Uterus (tissue), 4 donors: ENCODE measurements at places on chromosomes 11 and 22.
A peak's percentile ranks its signal among the peaks of the same experiment; 100 is the strongest.

DNA sequence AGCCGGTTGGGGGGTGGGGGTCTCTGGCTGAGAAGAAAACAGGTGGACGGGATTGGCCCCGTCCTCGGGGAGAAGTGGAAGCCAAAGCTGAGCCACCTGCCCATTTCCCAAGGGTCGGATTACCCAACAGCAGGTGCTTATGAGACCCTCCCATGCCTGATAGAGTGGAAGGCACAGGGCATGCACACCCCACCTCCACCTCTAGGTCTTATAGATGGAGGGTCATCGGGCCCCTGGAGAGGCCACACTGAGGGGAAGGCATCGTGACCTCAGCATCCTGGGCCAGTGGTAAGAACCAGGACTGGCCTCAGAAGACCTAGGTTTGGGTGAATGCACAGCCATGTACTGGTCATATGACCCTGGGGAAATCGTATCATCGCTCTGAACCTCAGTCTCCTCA, 85.9 kb downstream of the BUD13 start:
- no peaks in the 10 kb centered on the region for H3K4me1 ChIP-seq
- H3K27me3 ChIP-seq = no peaks in the 10 kb centered on the region
- no peak overlapping the region for H3K4me3 ChIP-seq
- no peaks in the 10 kb centered on the region for H3K36me3 ChIP-seq

DNA sequence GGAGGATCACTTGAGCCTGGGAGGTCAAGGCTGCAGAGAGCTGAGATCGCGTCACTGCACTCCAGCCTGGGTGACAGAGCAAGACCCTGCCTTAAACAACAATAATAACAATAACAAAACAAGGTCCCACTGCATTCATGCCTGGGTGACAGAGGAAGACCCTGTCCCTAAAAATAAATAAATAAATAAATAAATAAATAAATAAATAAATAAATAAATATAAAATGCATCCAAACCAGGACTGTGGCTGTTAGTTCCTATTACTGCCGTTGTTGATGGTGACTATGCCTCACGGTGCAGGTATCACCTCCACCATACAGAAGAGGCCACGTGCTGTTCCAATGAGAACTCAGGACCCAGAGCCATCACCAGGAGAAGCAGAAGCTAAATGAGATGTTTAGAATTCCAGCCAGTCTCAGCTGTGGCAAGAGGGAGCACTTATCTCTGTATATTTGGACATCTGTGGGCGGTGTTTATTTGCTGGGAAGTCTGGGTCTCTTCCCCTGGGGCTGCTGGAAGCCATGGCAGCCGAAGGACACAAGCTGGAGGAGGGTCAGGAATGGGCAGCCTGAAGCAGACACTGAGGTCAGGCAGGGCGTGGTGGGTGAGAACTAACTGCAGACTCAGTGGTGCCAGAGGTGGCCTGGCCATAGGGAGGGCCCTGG, 21.6 kb downstream of the C11orf86 start:
- H3K36me3 ChIP-seq = no peaks in the 10 kb centered on the region
- H3K27ac ChIP-seq = no peak overlapping the region
- no peaks in the 10 kb centered on the region for H3K4me1 ChIP-seq

DNA sequence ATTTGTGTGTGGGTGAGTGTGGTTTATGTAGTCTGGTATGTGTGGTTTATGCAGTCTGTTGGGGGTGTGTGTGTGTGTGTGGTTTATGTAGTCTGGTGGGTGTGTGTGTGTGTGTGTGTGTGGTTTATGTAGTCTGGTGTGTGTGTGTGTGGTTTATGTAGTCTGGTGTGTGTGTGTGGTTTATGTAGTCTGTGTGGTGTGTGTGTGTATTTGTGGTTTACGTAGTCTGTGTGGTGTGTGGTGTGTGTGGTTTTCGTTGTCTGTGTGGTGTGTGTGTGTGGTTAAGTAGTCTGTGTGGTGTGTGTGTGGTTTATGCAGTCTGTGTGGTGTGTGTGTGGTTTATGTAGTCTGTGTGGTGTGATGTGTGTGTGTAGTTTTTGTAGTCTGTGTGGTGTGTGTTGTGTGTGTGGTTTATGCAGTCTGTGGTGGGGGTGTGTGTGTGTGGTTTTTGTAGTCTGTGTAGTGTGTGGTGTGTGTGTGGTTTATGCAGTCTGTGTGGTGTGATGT, 26.2 kb upstream of the PARVG start:
- no peak for DNase-seq
- no peak overlapping the region for H3K4me3 ChIP-seq
- H3K27ac ChIP-seq = no peak overlapping the region
- no peaks in the 10 kb centered on the region for H3K27me3 ChIP-seq

DNA sequence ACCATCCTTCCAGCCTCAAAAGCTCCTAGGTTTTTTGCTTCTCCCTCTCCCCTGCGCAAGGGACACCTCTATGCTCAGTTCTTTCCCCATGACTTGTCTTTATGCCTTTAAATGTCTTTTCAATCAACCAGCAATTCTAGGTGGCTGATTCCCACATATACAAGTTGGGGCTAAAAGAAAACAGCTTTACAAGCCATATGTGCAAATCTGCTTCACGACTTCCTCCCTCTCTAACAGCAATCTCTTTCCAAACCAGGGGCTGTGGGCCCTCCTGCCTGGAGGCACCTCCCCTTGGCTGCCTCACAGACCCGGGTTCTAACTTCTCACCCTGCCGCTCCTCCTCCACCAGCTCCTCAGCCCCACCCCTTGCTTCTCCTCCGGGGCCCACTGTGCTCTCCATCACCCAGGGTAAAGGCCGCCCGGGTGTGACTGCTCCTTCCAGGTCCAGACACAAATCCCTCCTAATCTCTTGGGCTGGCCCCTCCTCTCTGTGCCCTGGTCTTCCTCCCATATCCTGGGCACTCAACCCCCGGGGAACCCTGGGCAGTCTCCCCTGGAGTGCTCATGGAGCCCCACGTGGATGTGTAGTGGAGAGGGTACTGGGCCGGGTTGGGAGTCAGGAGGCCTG, 14.1 kb downstream of the TMPRSS13 start:
- H3K4me3 ChIP-seq = no peak overlapping the region
- H3K36me3 ChIP-seq = no peaks in the 10 kb centered on the region
- H3K4me1 ChIP-seq = no peaks in the 10 kb centered on the region
- DNase-seq = peak; percentile 7

DNA sequence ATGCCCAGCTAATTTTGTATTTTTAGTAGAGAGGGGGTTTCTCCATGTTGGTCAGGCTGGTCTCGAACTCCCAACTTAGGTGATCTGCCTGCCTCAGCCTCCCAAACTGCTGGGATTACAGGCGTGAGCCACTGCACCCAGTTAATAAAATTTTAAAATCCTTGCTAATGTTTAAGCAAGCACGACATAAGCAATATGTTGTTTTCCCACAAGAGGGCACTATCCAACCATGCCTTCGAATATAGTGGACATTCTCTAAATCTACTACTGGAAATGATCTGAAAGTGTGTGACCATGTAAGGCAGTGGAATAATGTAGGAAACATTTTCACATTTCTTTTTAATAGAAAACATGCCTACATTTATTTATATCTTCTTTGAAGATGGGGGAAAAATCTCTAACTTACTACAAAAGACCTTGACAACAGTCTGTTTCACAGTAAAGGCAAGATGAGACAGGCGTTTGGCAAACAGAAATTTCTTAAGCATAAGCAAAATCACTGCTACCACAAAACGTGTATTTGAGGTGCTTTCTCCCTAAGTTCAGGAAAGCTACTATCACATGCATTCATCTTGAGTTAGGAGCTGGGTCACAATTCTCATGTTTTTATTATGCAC, 38.2 kb downstream of the PITPNB start:
- H3K27ac ChIP-seq = peak overlapping the region; percentile 92
- H3K27me3 ChIP-seq = no peaks in the 10 kb centered on the region
- DNase-seq = peak; percentile 72

DNA sequence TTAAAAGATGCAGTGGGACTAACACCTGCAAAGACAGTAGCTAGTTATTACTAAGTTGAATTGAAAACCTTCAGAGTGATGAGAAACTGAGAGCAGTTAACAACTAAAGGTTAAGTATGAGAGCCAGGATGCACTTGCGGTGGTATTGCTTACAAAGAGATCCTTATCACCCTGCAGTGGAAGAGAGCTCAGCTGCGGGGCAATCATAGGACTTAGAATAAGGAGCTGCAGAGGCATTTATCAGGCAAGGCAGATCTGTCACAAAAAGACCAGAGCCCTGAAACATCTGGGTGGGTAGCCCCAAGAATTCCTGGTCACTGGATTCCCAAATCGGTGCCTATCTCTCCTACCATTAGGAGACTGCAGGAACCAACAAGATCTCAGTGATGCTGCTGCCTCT, 34.3 kb upstream of the CFAP300 start:
- no peak overlapping the region for H3K27ac ChIP-seq
- no peak for DNase-seq
- H3K27me3 ChIP-seq = no peaks in the 10 kb centered on the region
- H3K36me3 ChIP-seq = no peaks in the 10 kb centered on the region
- H3K4me1 ChIP-seq = no peaks in the 10 kb centered on the region

DNA sequence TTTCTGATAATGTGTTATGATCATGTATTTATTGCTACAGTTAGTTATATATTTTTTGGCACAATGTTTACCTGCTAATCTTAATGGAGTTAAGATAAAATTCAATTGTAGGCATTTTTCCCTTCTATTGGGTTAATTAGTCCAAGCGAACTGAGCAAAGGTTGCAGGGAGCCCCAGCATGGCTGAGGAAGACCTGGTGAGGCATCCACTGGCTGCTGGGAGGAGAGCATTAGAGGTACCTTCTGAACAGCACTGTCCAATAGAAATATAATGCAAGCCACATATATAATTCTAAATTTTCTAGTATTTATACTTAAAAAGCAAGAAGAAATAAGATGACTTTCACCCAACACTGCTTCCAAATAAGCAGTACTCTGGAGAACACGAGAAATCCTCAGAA, 689 bp upstream of the TMEM126A start:
- H3K4me3 ChIP-seq = peak overlapping the region; percentile 63
- no peaks in the 10 kb centered on the region for H3K27me3 ChIP-seq
- peaks cover 3% of the 10 kb centered on the region for H3K4me1 ChIP-seq
- H3K27ac ChIP-seq = peak overlapping the region; percentile 79

- no peak overlapping the region for H3K27ac ChIP-seq
- no peak overlapping the region for H3K4me3 ChIP-seq
- DNase-seq = no peak
- no peaks in the 10 kb centered on the region for H3K27me3 ChIP-seq
These were observed 165.7 kb downstream of the CADM1 start for GRCh38 chr11:115338476-115338875.

DNA sequence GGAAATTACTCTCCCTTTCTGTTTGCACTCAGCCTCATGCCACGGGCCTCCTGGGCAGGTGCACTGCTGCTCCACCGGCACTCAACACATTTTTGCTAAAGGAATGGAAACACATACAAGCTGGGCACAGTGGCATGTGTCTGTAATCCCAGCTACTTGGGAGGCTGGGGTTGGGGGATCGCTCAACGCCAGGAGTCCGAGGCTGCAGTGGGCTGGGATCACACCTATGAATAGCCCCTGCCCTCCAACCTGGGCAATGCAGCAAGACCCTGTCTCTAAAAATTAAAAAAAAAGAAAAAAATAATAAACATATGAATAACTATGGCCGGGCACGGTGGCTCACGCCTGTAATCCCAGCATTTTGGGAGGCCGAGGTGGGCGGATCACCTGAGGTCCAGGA, 30.6 kb downstream of the RRP7A start:
- no peak for DNase-seq
- H3K27me3 ChIP-seq = no peaks in the 10 kb centered on the region
- H3K4me3 ChIP-seq = no peak overlapping the region
- no peak overlapping the region for H3K27ac ChIP-seq
- H3K36me3 ChIP-seq = no peaks in the 10 kb centered on the region
- H3K4me1 ChIP-seq = no peaks in the 10 kb centered on the region

GRCh38 chr11:6142936-6143335, 27.2 kb downstream of the OR52B2 start:
- no peak overlapping the region for H3K27ac ChIP-seq
- no peaks in the 10 kb centered on the region for H3K36me3 ChIP-seq
- H3K4me1 ChIP-seq = no peaks in the 10 kb centered on the region
- no peaks in the 10 kb centered on the region for H3K27me3 ChIP-seq

- H3K4me3 ChIP-seq = no peak overlapping the region
- H3K27ac ChIP-seq = peak overlapping the region; percentile 84
- no peaks in the 10 kb centered on the region for H3K27me3 ChIP-seq
- no peak for DNase-seq
These were observed 21.6 kb upstream of the SESN3 start for GRCh38 chr11:95252586-95252985.

DNA sequence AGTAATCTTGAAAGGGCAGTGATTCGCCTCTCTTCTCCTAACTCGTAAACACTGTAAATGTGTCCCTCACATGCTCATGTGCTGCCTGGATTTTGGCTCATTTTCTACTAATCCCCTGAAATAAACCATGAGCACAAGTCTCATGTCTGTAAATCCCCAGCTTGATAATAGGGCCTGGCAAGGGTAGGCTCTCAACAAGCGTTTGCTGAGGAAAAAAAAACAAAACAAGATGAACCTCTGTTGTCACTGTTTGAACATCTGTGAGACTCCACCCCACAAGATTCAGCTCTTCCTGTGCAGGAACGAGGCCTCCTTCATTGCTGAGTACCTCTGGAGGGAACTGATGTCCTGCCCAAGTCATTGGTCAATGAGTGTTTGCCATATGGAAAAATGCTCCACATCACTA, 4.5 kb upstream of the CYB5R2 start:
- H3K4me3 ChIP-seq = no peak overlapping the region
- DNase-seq = no peak
- H3K36me3 ChIP-seq = no peaks in the 10 kb centered on the region
- peaks cover 12% of the 10 kb centered on the region for H3K4me1 ChIP-seq
- H3K27me3 ChIP-seq = no peaks in the 10 kb centered on the region
- peak overlapping the region; percentile 91 for H3K27ac ChIP-seq

- H3K27me3 ChIP-seq = no peaks in the 10 kb centered on the region
- H3K4me1 ChIP-seq = no peaks in the 10 kb centered on the region
- H3K27ac ChIP-seq = no peak overlapping the region
- no peak for DNase-seq
- H3K4me3 ChIP-seq = no peak overlapping the region
- no peaks in the 10 kb centered on the region for H3K36me3 ChIP-seq
These were observed 190.6 kb downstream of the GUCY1A2 start for GRCh38 chr11:106827687-106828086.

DNA sequence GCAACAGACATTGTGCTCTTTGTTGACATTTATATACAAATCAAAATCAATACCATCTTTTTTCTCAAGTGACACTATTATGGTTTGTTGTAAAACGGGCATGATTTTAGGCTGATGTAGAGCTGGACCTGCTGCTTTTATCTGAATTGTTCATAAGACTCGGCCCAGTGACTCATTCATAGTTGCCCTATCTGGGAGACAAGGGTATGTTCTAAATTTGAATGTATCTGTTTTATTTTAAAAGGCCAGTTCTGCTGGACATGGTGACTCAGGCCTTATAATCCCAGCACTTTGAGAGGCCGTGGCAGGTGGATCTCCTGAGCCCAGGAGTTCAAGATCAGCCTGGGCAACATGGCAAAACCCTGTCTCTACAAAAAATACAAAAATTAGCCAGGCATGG, 39.3 kb downstream of the CEP295 start:
- H3K36me3 ChIP-seq = no peaks in the 10 kb centered on the region
- H3K4me3 ChIP-seq = no peak overlapping the region
- H3K4me1 ChIP-seq = no peaks in the 10 kb centered on the region
- DNase-seq = no peak
- H3K27ac ChIP-seq = no peak overlapping the region
- no peaks in the 10 kb centered on the region for H3K27me3 ChIP-seq
